ENCODE measurements at places on chromosomes 13 and 19.

- no peak for DNase-seq
Measured at GRCh38 chr13:44416301-44416700, 42.7 kb downstream of the SERP2 start.

DNA sequence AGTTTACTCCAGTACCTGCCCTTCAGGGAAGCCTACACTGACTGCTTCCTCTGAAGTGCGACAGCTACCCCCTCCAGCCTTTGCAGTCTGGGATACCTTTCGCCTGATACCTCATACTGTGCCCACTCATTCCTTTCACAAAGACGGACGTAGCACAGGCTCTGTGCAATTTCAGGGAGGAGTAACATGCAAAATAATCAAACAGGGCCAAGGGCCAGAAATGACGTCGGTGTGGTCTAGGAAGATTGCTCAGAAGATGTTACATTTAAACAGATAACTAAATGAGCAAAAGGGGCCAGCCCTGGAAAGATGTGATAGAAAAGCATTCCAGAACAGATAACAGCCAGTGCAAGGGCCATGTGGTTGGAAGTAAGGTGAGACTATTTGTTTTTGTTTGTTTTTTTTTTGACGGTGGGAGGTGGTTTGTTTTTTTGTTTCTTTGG is 6.6 kb upstream of the DDX39A start:
- DNase-seq: no peak

DNA sequence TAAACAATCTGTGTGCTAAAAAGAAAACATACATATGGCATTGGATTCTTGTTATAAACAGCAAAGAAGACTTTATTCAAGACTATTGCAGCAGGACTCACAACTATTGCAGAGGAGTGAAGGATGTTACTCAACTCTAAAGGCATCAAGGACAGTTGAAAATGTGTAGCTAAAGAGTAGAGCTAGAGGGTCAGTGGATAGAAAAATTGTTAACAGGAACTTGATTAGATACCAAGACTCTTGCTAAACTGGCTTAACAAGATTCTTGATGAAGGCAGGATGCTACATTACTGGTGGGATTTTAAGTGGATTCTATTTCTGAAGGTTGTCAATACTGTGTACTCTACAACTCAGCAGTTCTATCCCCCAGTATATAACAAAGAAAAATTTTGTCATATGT is 1183.3 kb downstream of the SLITRK1 start:
- DNase-seq: no peak

DNA sequence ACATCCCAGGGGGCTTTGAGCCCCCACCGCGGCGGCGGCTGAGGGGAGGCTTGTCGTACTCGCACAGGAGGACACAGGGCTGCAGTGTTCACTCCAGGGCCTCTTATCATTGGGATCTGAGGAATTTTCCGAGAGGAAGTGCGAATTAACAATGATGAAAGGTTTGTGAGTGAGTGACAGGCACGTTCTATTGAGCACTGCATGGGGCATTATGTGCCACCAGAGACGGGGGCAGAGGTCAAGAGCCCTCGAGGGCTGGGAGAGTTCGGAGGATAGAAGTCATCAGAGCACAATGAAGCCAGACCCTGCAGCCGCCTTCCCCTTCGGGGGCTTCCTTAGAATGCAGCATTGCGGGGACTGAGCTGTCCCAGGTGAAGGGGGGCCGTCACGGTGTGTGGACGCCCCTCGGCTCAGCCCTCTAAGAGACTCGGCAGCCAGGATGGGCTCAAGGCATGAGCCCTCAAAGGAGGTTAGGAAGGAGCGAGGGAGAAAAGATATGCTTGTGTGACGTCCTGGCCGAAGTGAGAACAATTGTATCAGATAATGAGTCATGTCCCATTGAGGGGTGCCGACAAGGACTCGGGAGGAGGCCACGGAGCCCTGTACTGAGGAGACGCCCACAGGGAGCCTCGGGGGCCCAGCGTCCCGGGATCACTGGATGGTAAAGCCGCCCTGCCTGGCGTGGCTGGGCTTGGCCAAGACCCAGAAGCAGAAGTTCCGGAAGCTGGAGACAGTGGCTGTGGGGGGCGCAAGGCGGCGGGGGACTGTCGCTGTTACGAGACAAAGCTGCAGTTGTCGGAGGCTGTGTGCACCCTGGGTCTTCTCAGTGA is 53.9 kb downstream of the MCF2L start:
- peak; percentile 93 for DNase-seq

GRCh38 chr13:50531917-50532899 is 311.3 kb downstream of the DLEU7 start:
- DNase-seq: no peak

DNA sequence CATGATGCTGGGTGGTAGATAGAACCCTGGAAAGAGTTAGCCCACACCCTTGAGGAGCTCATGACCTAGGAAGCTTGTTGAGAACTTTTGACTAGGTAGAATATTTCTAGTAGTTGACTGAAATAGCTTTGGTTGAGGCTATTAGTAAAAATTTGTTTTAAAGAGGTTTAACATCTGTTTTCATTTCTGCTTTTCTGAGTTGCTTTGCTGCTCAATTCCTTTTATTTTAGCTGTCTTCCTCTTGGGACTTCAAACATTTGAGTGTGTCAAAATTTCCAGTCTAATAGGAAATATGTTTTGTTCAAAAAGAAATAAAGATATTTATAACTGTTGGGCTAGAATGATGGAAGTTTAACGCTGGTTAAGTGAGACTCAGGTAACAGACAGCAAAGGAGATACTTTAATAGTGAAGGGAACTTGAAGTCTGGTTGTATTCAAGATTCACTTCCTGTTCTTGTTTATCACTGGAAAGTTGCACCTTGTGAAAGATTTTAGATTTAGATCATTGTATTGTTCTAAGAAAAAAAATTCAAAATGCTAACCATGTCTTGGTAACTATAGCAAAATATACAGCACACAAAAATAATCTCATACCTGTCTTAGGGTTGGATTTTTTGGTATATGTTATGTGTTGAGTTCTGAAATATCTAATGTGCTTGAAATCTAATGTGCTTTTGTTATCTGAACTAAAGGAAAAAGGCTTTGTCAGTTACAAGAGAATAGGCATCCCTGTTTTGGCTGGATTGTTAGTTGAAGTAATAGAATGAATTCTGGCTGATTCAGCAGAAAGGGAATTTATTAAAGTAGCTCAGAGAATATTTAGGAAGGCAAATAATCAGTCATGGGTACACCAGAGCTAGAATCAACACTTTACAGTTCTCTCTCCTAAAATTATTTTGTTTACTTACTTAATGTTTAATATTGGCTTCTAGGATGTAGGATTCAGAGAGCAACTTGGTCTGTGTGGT is 24.4 kb upstream of the GPR18 start:
- DNase-seq: no peak

- DNase-seq: no peak
Measured at GRCh38 chr19:42010245-42011126, 16.5 kb upstream of the ATP1A3 start.

DNA sequence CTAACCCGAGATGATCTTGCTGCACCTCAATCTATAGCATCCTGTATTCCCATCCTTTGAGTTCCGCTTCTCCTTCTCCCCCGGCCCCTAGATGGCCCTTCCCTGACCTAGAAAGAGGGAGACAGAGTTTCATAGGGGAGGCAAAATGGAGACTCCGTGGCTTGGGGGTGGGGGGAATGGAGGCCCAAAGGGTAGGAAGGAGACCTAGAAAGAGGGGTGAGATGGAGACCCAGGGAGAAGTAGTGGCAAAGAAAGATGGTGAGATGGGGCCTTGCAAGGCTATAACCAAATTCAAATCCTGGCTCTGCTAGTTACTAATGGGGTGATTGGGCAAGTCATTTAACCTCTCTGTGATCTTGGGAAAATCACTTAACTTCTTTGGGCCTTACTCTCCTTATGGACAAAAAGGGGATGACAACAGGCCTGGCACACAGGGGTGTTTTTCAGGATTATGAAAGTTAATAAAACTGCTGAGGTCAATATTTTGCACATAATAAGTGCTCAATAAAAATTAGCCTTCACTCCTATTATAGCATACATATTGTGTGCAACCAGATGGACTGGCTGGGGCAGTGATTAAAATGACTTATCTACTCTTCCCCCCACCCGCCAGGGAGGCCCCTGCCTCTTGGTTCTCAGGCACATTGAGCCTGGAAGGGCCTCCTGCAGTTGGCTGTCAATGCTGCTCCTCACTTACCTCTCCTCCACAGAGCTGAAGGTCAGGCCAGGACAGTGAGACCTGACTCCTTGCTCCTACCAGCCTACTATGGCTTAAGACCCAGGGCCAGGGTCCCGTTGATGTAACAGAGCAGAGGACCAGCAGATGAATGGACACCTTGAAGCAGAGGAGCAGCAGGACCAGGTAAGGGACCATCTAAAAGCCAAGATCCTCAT is 633 bp downstream of the SPHK2 start:
- DNase-seq: no peak

DNA sequence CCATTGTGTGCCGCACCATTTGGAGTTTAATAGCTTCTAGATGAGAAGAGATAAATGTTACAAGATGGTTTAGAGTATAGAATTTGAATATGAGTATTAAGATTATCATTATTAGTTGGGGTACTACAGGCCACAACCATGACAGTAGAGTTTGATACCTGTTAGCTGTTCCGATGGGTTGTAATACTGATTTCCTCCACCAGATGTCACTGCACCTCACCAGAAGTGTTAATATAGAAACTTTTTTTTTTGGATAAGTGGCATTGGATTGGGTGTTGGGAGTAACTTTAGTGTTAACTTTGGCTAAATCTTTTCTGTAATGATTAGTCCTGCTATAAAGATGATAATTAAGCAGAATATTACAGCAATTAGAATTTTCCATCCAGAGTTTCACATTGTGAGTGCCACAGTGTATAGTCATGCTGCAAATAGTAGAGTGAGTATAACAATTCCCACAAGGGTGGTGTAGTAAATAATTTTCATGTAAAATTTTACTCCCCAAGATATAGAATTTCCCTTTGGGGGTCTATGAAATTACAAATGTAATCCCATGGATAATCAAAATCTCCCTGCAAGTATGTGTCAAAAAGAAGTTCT is 56.3 kb downstream of the PSG3 start:
- peak; percentile 30 for DNase-seq

DNA sequence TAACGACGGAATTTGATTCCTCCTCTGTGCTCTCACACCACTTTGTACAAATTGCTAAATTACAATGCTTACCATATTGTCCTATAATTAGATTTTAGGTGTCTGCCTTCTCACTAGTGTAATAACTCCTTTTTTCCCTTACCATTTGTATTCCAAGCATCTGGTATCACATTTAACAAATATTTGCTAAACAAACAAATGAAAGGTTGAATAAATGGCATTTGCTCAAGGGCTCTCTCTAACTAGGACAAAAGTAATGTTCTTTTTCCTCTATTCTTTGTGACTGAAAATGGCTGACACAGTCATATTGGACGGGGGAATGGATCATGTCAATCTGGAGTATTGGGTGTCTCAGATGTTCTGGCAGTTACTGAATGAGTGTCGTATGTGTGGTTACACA is 99.7 kb downstream of the ENOX1 start:
- no peak for DNase-seq

DNA sequence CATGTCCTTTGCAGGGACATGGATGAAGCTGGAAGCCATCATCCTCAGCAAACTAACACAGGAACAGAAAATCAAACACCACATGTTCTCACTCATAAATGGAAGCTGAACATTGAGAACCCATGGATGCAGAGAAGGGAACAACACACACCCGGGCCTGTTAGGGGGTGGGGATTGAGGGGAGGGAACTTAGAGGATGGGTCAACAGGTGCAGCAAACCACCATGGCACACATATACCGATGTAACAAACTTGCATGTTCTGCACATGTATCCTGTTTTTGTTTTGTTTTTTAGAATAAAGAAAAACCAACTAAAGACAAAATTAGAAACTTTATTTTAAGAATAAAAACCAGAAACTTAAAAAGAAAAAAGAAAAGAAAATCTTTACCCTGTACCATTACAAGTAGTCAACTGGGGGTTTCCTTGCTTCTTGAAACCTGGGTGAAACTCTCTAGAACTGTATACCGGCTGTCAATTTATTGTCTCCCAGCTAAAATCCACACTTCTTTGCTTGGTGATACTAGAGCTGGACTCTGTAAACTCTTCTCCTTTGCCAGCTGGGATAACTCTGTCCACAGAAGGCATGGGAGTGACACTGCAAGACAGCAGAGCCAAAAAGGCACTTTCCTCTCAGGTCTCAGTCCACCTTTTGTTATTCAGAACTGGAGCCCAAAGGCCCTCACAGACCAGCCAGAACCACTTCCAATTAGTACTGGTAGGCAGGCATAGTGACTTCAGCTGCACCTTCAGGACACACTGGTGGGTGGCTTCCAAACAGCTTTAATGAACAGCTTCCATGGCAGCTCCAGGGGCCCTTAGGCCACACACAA is 9.0 kb downstream of the MICU2 start:
- no peak for DNase-seq

DNA sequence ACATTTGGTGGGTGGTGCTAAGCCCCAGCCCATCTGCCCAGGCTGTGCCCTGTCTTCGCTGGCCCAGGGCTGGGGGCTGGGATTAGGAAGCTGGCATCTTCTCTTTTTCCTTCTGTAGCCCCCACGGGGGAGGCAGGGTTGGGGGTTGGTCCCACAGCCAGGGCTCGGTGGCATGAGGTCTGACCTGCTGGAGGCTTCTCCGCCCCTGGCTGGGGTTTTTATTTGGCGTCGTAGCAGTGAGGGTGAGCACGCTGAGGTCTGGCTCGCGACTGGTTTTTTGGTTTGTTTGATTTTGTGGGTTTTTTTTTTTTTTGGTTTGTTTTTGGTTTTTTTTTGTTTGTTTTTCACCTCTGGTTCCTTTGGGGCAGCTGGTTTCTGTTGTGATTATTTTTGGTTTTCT is 14.7 kb downstream of the ZNF574 start:
- DNase-seq: no peak

GRCh38 chr19:43486412-43486811 is 18.1 kb downstream of the PHLDB3 start:
- DNase-seq: no peak

DNA sequence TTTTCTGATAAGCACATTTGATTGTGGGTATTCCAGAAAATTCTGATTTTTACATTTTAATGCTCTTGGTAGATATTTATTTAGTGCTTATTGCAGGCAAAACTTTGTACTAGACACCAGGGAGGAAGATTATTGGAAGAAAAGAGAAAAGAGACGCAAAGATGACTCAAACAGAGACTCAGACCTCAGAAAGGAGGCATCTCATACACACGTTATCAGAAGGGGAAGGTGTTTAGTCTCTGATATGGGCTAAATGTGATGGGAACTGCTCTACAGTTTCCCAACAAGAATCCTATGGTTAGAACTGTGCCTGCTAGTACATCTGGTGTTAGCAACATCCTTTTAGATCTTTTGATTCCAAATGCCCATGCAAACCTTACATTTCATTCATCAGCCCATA is 245.6 kb downstream of the KLF5 start:
- DNase-seq: no peak

- DNase-seq: peak; percentile 71
Measured at GRCh38 chr13:27375686-27376326, 48.6 kb upstream of the GTF3A start.

DNA sequence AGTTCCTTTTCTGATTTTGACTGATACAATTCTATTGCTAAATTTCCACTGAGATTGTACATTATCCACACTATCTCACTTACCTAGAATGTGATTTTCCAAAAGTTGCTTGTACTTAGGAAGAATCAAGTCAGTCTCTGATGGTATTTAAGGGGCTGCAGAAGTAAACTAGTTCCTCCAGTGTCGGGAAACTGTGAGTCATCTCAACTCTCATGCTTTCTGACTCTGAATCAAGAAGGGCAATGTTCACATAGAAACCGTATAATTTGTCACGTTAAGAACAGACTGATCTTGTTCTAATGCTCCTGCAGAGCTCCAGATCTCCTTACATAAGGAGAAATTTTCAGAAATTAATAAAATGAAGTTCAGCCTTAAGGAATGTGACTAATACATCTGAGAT is 369.3 kb downstream of the KLF5 start:
- DNase-seq: peak; percentile 92

- peak; percentile 71 for DNase-seq
Measured at GRCh38 chr13:33676045-33676989, 141.6 kb upstream of the RFC3 start.

All from COLO829 (cell line).